Stimulated activated CD4-positive, alpha-beta T cell treated with anti-CD3 and anti-CD28 coated beads, Interleukin-12 subunit alpha, Interleukin-12 subunit beta, amount 100 ng/mL, for 48 hours (primary cell): ENCODE measurements at places on chromosomes 1 and 21.

DNA sequence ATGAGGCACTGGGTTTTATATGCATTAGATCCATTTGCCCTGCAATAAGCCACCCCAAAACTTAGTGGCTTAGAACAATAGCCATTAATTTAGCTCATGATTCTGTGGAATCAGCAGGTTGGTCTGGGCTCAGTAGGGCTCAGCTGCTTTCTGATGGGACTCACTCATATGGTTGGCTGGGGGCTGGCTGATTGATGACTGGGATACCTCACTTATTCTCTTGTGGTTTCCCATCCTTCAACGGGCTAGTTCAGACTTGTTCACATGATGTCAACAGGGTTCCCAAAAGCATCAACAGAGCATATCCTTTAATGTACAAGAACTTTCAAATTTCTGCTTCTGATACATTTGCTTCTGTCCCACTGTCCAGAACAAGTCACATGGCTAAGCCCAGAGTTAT is 43.2 kb downstream of the DNM3 start:
- DNase-seq = no peak

GRCh38 chr1:4636644-4637380 is 17.6 kb upstream of the AJAP1 start:
- DNase-seq = no peak

DNA sequence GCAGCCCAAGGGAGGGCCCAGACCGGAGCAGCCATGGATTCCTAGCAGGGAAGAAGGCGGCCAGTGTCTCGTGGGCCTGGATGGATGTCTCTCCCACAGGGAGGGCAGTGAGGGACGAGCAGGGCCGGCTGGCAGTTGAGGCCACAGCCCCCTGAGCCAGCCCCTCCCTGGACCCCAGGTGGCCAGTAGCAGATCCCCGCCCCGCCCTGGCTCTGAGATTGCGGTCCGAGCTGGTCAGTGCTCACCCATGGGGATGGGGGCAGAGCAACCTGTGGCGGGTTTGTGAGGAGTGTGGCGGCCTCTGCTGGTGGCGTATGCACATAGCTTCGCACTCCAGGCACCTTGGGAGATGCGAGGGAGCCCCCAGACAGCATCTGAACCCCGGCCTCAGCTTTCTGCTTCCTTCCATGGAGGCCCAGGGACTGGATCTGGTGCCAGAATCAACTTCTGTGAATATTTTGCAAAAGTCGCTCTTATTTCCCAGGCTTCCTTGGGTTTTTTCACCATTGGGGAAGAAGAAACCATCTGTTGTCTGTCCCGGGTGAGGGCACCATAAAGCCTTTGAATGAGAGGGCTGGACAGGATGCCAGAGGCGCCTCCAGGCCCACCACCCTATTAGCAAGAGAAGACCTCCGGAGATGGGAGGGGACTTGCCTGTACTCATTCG is 8.4 kb upstream of the KCNN3 start:
- peak; percentile 59 for DNase-seq

- no peak for DNase-seq
These were observed 5.6 kb upstream of the SH3D21 start for GRCh38 chr1:36300526-36300925.

- no peak for DNase-seq
These were observed 53.2 kb upstream of the C1orf87 start for GRCh38 chr1:60126723-60127122.

- no peak for DNase-seq
These were observed 11.2 kb downstream of the CSDE1 start for GRCh38 chr1:114746450-114747121.

GRCh38 chr1:198001776-198002408 is 84.7 kb downstream of the LHX9 start:
- no peak for DNase-seq

- DNase-seq = no peak
These were observed 19.8 kb downstream of the CTNNBIP1 start for GRCh38 chr1:9890224-9890731.

GRCh38 chr1:76121850-76122249 is 47.3 kb downstream of the ST6GALNAC3 start:
- DNase-seq = no peak

DNA sequence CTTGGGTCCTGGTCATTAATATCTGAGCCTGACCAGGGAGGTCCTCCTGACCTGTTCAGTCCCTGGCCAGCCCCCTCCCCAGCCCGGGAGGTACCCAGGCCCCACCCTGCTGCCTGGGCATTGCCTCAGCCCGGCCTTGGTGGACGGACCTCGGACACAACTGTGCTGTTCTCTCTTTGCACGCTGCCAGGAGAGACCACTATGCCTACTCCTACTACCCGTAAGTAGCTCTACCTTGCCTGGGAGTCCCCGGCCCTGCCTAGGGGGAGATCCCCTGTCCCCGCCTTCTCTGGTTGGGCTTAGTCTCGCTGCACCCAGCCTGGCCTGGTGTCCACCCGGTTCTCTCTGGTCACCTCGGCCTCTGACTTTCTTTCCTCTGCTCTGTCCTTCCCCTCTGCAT is 53.2 kb downstream of the PTPRU start:
- no peak for DNase-seq
